ENCODE measurements at places on chromosomes 1 and 21. TPM values are rescaled to one million over a fixed set of nuclear protein-coding genes. Genes with fewer than 3 reads are reported as not detected.

CYP4X1 gene
- 1.0 TPM for total RNA-seq

ECE1 gene
- 86.8 TPM for total RNA-seq

HSPA6 gene
- 4.3 TPM for total RNA-seq

RSRP1 gene
- total RNA-seq: 46.8 TPM

MFSD2A gene
- 12.1 TPM for total RNA-seq

WDR64 gene
- not detected for total RNA-seq

ARHGEF11 gene
- total RNA-seq: 43.9 TPM

SPRR2G gene
- total RNA-seq: not detected

NECTIN4 gene
- total RNA-seq: 6.8 TPM

A3GALT2 gene
- total RNA-seq: not detected

SNX7 gene
- total RNA-seq: 36.5 TPM

CFHR3 gene
- total RNA-seq: not detected

PTGFR gene
- total RNA-seq: 7.8 TPM

PRKAB2 gene
- 23.5 TPM for total RNA-seq

NTNG1 gene
- total RNA-seq: 6.8 TPM

ALPL gene
- 0.86 TPM for total RNA-seq

CFHR1 gene
- not detected for total RNA-seq

TRAF3IP3 gene
- not detected for total RNA-seq

EDN2 gene
- not detected for total RNA-seq

CTSE gene
- not detected for total RNA-seq

GCSAML gene
- not detected for total RNA-seq

Data from PC-3 (cell line).